ACHN (cell line): ENCODE measurements at places on chromosomes 4 and X.

DNA sequence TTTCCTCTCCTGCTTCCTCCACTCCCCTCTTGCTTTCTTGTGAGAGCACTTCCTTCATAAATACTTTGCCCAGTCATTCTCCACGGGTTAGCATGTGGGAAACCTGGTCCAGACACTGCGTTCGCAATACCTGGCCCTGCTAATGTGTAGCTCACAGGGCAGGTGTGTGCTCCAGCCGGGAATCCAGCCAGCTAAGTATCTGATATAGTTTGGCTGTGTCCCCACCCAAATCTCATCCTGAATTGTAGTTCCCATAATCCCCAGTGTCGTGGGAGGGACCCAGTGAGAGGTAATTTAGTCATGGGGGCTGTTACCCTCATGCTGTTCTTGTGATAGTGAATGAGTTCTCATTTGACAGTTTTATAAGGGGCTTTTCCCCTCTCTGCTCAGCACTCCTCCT is 32.2 kb upstream of the STX18 start:
- no peak for DNase-seq

- DNase-seq, result no peak
Measured at GRCh38 chrX:129781134-129781672, 1.5 kb downstream of the SASH3 start.

DNA sequence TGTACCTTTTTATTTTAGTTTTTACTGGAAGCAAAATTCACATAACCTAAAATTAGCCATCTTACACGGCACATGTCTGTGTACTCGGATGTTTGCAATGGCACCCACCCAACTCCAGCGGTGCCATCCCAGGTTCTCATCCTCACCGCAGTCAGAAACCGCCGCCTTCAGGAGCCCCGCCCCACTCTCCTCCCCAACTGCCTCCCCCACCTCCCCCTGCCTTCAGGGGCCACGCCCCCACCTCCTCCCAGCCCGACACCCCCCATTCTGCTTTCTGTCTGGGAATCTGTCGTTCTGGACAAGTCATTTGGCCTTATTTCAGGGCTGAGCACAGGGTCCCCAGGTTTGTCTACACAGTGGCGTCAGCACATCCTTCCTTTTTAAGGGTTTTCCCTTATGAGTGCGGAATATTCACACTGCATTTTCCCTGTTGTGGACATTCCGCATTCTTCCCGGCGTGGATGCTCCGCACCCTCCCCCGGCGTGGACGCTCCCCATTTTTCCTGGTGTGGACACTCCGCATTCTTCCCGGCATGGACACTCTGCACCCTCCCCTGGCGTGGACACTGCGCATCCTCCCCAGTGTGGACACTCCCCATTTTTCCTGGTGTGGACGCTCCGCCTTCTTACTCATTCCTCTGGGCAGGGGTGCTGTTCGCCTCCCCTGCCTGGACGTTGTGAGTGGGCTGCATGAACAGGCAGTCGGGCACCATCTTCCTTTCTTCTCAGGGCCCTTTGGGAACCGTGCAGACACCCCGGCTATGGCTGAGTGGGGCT is 135.4 kb upstream of the NKX1-1 start:
- no peak for DNase-seq

GRCh38 chrX:18985186-18985435 is 1.2 kb upstream of the PHKA2 start:
- no peak for DNase-seq

- no peak for DNase-seq
Measured at GRCh38 chr4:38275331-38276100, 315.3 kb downstream of the PTTG2 start.

GRCh38 chrX:131633285-131633917 is 89.5 kb downstream of the OR13H1 start:
- DNase-seq, result peak; percentile 40

GRCh38 chrX:1392376-1393068 is 609 bp upstream of the SLC25A6 start:
- peak; percentile 37 for DNase-seq

DNA sequence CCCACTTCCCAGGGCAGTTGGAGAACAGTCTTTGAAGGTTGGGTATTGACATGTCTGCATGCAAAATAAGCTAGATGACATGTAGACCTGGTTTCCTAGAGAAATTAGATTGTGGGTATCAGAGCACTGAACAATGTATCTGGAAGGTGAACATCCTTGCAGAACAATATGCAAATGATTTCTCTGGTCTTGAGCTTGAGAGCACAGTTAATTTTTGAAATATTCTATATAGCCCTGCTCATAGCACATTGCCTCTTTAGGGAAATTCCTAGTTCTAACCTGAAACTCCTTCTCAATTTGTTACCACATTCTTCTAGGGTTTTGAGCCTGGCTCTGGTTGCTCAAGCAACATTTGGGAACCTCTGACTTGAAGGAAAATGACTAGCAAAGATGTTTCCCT is 41.6 kb upstream of the LAS1L start:
- DNase-seq, result no peak

DNA sequence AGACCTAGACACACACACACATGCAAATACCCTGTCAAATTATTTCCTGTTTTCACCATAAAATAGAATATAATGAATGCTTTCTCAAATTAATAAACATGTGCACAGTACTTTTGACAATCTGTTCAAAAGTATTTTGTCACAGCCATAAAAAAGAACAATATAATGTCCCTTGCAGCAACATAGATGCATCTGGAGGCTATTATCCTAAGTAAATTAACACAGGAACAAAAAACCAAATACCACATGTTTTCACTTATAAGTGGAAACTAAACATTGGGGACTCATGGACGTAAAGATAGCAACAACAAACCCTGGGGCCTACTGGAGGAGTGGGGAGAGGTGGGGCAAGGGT is 15.5 kb downstream of the RAB40A start:
- DNase-seq, result no peak

- no peak for DNase-seq
Measured at GRCh38 chr4:138049355-138049754, 192.8 kb downstream of the SLC7A11 start.

GRCh38 chrX:68579810-68580209 is 67.7 kb upstream of the STARD8 start:
- no peak for DNase-seq

DNA sequence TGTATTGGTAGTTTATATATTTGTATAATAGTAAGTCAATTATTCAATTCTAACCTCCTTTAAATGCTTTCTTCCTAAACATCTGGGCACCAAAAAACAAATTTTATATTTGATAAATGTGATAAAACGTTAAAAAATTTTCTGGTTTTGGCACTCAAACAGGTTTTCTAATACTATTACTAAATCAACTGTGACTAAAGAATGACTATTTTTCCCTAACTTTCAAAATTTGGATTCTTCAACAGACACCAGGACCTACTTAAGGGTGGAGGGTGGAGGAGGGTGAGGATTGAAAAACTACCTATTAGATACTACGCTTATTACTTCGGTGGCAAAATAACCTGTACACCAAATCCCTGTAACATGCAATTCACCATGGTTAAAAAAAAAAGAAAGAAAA is 555.5 kb downstream of the IL15 start:
- no peak for DNase-seq

DNA sequence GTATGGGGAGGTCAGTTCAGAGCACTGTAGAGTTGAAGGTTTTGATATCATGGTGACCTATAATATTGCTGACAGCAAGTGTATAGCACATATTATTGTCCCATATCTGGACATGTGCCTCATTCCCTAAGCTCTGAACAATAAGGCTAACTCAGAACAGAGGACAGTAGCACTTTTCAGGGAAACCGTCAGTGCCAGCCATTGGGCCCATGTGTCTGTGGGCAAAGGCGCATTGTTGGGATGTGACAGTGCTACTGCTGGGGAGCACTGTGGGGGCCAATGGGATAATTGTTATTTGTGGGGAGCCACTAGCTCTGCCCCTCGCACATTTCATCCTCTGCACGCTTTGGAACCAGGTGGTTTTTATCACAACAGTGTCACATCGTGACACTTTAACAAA is 136.2 kb downstream of the ELOVL6 start:
- no peak for DNase-seq

DNA sequence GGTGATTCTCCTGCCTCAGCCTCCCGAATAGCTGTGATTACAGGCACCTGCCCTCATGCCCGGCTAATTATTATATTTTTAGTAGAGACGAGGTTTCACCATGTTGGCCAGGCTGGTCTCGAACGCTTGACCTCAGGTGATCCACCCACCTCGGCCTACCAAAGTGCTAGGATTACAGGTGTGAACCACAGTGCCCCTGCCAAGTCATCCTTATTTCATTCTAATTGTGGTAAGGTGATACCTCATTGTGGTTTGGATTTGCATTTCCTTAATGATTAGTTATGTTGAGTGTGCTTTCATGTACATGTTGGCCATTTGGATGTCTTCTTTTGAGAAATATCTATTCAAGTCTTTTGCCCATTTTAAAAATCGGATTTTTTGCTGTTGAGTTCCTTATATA is 93.0 kb downstream of the USP9X start:
- DNase-seq, result no peak

DNA sequence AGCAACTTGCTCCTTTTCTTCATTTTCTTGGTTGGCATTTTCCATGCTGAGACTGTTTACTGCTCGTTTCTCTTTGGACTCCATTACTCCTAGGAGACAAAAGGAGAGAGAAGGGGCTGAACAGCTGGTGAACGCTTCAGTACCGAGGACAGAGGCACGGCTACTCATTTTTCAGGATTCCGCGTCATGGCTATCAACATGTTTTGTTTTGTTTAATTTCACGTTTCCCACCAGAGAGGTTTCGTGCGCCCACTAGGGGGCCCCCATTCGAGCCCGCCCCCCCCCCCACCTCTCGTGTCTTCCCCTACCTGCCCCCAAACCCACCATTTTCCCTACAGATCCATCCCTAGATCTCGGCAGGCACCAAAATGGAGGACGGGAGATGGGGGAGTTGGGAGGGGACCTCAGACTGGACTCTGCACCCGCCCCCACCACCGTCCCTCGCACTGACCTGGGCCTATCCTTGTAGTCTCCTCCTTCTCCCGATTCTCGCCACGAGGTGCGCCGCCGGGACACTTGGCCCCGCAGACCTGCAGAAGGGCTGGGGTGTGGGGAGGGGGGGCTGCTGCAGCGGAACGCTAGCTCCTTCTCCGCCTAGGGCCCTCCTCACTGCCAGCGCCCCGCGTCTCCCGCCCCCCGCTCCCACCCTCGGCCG is 653 bp downstream of the BEX1 start:
- DNase-seq, result peak; percentile 19

GRCh38 chr4:1772853-1773538 is 20.1 kb upstream of the FGFR3 start:
- DNase-seq, result no peak

DNA sequence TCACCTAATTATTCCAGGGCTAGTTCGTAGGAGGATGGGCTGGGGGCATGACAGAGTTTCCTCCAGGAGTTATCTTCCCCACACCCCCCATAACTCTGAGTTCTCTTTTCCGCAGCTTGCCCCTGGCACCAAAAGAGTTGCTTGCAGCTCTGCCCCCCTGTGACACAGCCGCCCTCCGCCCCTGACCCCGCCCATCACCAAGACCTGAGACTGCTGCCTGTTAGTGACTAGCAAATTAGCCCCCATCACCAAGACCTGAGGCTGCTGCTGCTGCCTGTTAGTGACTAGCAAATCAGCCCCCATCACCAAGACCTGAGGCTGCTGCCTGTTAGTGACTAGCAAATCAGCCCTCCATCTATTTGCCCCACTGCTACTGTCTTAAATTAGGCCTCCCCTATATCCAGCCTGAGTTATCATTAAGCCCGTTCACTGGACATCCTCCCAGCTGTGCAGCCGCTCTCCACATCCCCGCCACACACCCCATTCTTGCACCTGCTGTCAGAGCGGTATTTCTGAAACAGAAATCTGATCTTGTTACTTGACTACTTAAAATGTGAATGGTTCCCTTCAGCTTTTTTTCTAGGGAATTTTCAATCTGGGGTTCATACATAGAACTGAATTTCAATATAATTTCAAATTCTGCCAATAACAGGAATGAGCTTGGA is 1.5 kb upstream of the PAPSS1 start:
- no peak for DNase-seq

DNA sequence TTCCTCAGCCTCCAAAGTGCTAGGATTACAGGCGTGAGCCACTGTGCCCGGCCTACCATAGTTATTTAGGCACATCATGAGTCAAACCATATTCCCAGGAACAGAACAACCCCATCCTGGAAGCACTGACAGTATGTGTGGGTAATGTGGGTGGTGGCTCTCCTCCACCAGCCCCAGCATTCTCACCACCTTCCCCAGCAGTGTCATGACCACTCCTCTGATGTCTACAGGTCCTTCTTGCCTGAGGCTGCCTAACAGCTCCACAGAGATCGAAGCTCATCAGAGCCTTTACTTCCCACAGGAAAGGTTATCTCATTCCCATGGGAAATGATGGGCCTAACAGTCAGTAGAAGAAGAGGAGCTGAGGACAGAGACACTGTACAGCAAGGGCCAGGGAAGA is 129.5 kb upstream of the GPC4 start:
- no peak for DNase-seq

GRCh38 chrX:784829-785228 is 154.2 kb downstream of the SHOX start:
- no peak for DNase-seq

DNA sequence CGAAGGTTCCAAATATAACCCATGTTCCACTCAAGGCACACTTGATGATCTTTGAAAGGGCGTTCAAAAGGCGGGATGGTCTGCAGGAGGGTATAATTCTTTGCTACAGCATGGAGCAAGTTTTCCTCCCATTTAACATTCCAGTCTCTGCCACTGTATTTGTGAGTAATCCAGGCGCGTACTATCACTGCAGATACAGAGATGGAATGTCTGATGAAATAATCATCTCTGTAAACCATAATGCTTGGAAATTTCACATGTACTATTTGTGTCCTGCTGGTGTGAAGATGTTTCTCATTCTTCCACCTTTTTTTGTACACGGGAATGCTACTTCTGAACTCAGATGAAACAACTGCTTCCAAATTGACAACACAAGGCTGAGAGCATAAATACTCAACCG is 15.5 kb downstream of the SEL1L3 start:
- DNase-seq, result no peak

DNA sequence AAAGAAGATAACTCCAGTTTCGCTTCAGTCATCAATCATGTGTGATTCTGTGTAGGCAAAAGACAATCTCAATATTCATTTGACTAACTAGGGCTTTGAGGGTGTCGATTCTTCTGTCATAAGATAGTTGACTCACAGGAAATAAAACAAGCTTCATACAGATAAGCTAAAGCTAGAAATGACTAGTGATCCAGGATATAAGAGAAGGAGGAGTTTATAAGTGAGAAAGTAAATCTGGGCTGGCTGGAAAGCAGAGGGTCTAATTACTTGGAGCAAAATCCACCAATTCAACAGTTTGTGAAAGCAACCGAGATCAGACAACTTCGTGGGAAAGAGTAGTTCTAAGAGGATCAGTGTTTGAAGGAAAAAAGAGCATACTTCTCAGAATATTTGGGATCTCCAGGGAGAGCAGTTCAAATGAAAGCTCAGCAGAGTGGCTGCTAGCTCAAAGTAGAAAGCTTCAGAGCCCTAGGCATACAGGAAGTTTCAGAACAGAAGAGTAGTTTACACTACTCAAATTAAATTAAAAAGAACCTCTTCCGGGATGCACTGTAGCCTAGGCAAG is 429.3 kb downstream of the INPP4B start:
- DNase-seq, result no peak

GRCh38 chrX:119758731-119759247 is 401 bp downstream of the SOWAHD start:
- DNase-seq, result no peak
